ENCODE measurements at places on chromosomes 4 and X.

DNA sequence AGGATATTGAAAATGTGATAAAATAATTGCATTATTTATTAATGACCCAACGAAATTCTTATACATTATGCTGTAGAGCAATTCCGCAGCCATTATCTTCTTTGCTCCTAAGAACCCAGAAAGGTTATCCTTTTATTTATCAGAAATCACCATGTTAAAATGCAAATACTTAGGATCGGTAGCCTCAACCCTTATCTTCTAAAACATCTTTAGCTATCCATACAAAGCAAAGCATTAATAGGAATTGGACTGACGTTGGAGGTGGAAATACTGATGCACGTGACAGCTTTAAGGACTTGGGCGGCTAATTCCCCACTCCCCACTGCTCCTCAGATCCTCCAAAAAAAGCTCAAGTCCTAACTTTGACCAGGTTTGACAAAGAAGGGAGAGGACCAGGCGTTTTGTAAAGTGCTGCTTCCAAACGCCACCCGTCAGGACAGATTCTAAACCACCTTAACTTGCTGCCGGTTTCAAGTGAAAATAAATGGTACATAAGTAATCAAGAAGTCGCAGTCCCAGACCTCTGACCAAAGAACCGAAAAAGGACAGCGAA is 539 bp upstream of the SPCS3 start:
- DNase-seq: no peak

DNA sequence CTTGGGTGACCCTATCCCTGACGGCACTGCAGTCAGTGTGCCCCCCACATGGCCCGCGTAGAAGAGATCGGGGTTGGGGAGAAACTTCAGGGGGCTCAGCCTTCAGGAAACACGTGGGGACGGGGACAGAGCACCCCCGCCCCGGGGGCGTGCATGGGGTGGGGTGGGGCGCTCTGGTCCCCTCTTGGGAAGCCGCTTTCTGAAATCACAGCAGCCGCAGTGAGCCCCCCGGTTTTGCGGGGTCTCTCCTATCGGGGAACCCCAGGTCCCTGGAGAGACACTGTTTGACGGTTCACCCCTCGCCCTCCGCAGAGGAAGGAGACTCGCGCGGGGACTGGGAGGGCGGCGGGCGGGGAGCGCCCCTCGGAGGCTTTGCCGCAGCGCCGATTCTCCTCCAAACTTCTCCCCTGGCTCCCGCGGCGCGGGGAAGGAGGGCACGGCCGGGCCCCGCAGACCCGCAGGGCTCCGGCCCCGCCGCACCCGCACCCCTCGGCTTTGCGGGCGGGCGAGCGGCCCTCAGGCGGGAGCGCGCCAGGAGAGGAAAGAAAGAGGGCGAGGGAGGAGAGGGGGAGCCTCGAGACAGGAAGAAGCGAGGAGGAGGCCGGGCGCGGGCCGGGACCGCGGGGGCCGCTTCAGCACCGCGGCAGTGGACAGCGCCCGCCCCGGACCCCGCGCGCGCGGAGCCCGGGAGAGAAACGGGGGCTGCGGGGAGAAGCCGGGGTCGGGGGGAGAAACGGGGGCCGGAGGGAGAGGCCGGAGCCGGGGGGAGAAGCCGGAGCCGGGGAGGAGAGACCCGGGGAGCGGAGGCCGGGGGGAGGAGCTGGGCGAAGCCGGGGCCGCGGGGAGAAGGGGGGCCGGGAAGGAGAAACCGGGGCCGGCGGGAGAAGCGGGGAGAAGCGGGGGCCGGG is 612 bp downstream of the CPLX1 start:
- no peak for DNase-seq

GRCh38 chrX:1658071-1658491 is 43.2 kb downstream of the ASMT start:
- no peak for DNase-seq

GRCh38 chr4:1767770-1768366 is 25.2 kb upstream of the FGFR3 start:
- no peak for DNase-seq

GRCh38 chrX:83984961-83985360 is 124.0 kb downstream of the CYLC1 start:
- no peak for DNase-seq

DNA sequence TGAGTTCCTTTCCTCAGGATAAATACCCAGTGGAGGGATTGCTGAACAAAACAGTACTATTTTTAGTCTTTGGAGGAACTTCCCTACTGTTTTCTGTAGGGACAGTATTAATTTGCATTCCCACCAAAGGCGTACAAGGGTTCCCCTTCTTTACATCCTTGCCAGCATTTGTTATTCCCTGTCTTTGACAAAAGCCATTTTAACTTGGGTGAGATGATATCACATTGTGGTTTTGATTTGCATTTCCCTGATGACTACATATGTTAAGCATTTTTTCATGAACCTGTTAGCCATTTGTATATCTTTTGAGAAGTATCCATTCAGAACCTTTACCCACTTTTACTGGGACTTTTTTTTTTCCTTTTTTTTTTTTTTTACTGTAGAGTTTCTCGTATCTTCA is 126.2 kb upstream of the ANXA10 start:
- no peak for DNase-seq

DNA sequence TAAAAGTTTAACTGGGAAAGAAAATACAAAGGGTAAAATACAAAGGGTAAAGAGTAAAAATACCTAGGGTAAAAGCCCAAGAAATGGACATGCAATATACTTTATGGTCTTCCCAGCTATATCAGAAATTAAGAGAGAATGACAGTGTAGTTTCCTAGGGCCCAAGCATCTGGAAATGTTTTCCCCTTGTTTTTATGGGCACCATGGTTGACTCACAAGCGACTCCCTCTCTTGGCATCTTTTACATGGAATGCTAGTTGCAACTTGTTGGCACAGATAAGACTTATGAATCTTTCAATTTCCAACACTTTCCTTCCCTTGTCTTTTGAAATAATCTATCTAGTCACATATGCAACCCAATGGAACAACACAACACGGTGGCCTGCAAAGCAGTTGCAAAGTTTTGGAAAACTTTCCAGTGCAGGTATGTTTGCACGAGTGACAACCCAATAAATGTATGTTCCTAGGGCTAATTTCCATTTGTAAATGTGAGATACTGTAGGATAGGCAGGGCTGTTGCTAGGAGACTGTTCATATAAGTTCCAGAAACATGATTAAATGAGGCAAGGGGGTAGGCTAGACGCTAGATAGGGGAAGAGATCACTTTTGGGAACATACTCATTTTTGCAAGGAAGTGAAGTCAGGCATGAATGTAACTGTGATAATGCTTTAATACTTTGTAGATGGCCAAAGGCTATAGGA is 36.4 kb upstream of the CWH43 start:
- DNase-seq: no peak

DNA sequence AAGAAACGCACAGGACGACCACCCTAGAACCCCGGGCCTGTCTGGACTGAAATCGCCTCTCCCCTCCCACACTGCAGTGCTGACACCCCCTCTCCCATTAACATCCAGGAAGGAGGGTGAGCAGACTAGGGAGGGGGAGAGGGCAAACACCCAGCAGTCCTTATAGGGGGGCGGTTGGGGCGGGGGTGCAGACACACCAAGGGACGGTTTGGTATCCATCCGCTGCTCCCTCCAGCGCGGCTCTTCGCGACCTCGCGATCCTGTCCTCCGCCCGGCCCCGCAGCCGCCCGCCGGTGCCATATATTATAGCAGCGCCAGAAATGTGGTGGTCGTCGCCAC is 411 bp upstream of the GPRASP1 start:
- DNase-seq: no peak

GRCh38 chrX:31340587-31340986 is 268.7 kb upstream of the FTHL17 start:
- no peak for DNase-seq

DNA sequence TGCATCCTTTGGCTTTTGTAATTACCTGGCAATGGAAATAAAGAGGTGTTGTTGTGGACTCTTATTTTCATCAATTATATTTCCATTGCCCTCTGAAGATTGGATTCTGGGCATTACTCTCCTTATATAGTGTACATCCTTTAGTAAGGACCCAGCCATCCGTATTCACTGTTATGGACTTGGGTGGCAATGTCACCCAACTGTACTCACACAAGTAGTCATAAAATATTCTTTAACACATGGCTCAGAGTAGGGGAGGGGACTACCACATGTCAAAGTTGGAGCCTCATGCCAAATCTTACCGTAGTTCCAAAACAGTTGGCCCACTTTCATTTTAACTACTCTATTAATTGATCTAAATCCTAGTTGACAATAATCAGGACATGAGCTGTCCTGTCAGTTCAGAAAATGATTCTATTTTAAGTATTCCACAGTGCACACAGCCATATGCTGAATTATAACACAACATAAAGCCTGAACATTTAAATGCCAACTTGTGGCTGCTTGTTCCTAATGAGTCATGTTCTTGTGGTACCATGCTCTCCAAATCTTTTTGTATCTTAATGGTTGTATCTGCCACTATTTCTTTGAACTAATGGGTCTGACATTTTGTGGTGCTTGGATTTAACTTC is 4.9 kb downstream of the FRAS1 start:
- no peak for DNase-seq

GRCh38 chrX:545452-545885 is 85.1 kb upstream of the SHOX start:
- DNase-seq: no peak

GRCh38 chr4:167136270-167136669 is 98.0 kb downstream of the SPOCK3 start:
- DNase-seq: no peak

- DNase-seq: no peak
Observed at GRCh38 chr4:174538123-174538875, 16.0 kb upstream of the HPGD start.

DNA sequence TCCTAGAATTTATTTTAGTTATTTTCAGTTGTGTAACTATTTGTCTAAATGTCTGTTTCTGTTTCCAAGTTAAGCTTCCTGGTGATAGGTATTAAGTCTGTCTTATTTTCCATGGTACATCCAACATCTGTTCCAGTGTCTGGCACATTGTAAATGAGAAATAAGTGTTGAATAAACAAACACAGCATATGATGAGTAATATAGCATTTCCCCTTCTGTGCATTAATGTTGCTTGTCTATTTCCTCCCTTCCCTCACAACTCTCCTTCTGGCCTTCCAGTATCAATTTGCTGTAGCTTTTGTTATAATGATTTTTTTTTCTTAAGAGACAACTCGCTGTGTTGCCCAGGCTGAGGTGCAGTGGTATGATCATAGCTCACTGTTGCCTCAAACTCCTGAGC is 36.1 kb downstream of the COPS4 start:
- no peak for DNase-seq

GRCh38 chr4:22802876-22803275 is 110.1 kb downstream of the GBA3 start:
- DNase-seq: no peak

GRCh38 chr4:89253311-89253710 is 54.3 kb downstream of the GPRIN3 start:
- no peak for DNase-seq

DNA sequence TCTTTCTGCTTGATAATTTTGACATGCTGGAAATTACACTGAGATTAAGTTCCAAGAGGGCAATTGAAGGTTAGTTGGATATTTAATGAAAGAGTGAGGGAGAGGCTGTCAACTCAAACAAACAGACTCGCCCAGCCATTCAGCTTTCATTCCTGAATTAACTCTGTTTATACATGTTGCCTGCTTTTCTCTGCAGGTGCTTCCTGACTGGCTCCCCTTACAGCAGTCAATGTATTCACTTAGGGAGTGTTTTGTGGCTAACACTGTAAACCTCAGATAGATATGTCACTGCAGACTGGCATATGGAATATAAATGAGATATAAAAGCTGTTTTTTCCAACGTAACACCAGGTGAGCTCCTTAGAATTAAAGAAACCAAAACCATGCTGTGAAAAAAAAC is 28.7 kb downstream of the TMPRSS11A start:
- no peak for DNase-seq

DNA sequence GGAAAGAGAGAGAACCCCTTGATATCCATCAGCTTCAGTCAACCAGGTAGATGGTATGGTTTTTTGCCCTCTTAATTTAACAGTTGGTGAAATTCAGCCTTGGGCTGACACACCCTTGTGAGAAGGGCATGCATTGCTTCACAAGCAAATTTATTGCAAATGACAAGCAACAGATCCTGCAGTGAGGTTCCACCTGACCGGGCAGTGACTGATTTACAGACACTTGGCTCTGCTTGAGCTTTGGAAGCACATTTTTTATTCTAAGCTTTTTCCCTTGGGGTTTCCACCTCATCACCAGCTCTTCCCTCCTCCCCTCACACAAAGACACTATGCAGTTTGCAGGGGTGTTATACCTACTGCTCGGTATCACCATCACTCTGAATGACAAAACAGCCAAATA is 28.3 kb upstream of the SERTM2 start:
- DNase-seq: no peak

DNA sequence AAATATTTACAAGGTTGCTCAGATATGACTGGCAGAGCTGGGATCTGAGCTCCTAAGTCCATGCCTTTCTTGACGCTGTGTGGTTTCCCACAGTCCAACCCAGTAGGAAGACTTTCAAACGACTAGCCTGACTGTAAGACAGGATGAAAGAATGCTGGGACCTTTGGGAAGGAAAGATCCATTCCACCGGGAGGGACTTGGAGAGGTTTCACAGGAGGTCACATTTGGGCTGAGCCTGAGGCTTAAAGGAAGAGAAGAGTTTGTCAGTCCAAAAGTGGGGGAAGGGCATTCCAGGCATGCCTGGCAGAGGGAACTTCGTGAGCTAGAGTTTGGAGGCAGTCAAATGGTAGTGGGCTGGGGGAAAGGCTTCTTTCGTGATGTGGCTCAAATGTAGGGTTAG is 1.5 kb downstream of the STARD8 start:
- DNase-seq: no peak

- no peak for DNase-seq
Observed at GRCh38 chr4:24582235-24582832, 2.0 kb downstream of the DHX15 start.

- no peak for DNase-seq
Observed at GRCh38 chr4:186780291-186781031, 56.8 kb upstream of the FAT1 start.

GRCh38 chrX:51608126-51608525 is 10.6 kb downstream of the CENPVL3 start:
- no peak for DNase-seq

GRCh38 chrX:123698979-123699520 is 33.8 kb downstream of the THOC2 start:
- DNase-seq: no peak

GRCh38 chr4:187547316-187547715 is 448.3 kb upstream of the ZFP42 start:
- no peak for DNase-seq

GRCh38 chrX:133655275-133656265 is 240.3 kb upstream of the GPC4 start:
- no peak for DNase-seq

DNA sequence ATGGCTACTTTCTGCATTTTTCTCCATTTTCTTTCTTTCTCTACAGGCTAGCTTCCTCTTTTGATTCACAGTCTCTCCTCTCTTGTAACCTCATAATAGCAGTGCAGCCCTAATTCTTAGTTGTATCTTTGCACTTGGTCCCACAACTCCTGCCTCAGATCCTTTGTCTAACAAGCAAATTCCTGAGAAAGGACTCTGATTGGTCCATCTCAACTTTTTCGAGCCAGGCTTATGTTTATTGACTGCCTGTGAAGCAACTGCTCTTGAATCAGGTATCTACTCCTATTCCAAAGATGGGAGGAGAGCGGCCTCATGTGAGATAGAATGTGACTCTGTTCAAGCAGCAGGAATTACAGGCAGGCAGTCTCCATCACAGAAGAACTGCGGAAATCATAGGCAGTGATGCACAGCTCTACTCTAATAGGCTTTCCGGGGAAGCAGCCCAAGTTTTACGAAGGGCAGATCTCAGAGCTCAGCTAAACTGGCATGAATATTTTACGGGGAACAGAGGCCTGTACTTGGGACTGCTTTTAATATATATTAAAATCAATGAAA is 123.5 kb downstream of the GABRB1 start:
- DNase-seq: no peak
